NCI-H2171 treated with DMSO at 0.1 percent for 48 hours (cell line): ENCODE measurements at places on chromosomes 12 and 14.

GRCh38 chr14:51069055-51069454 is 25.9 kb downstream of the TRIM9 start:
- no peak for DNase-seq

DNA sequence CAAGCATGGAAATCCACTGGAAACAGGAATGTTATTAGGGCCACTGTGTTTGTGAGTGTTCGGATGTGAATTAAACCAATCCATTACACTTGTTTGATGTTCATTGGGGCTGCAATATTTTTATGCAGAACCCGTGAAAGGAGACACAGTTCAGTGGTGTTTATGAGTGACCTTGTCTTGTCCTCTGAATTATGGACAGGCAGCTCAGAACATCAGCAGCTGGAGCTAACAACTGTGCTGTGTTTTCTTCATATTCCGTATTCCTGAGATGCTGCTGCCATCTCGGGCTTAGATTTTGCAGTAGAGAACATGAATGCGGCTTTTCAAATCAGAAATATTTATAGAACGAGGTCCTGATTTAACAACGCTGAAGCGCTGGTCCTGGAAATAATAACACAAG is 20.3 kb upstream of the CACNA1C start:
- no peak for DNase-seq

DNA sequence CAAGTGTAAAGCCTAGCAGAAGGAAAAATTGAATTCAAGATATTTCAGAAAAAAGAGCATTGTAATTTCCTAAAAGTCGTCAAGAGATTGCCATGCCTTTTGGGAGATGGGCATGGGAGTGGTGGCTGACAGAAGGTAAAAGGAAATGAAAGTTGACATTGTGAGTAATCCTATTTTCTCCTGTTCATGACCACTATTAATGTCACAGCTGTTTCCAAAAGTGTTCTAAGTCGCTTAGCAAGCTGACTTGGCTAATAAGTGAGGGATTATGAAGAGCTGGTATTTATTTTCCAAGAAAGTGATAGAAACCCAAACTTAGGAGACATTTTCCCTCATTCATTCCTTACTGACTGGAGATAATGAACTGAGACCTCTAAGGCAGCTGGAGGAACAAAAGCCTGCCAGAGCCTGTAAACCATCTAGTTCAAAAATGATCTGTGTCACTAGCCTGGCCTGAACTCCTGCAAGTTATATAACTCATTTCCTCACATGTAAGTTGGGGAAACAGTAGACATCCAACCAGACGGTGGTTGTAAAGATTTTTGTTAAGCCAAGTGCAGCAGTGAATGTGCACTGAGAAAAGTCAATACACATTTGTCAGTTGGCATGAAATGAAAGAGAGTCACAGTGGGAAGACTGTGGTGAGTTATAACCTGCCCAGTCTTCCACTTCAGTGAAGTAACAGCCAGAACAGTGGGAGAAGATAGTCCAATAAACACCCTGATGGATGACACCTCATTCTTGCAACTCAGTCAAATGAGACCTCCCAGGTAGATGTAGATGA is 75.8 kb downstream of the DIO2 start:
- no peak for DNase-seq

DNA sequence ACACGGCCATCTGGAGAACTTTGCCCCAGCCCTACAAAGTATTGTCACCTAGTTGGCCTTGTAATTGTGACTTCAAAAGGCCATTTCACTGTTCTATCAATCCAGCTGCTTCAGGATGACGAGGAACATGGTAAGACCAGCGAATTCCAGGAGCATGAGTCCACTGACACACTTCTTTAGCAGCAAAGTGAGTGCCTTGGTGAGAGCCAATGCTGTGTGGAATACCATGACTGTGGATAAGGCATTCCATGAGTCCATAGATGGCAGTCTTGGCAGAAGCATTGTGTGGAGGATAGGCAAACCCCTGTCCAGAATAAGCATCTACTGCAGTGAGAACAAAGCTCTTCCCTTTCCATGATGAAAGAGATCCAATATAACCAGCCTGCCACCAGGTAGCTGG is 1009.1 kb upstream of the USP15 start:
- no peak for DNase-seq
